ENCODE measurements at places on chromosomes 16 and 17.

GRCh38 chr17:55312852-55313251, 48.1 kb downstream of the HLF start:
- no peak for DNase-seq

- DNase-seq, result peak; percentile 74
Measured at GRCh38 chr17:82528484-82529265, 9.1 kb downstream of the FOXK2 start.

DNA sequence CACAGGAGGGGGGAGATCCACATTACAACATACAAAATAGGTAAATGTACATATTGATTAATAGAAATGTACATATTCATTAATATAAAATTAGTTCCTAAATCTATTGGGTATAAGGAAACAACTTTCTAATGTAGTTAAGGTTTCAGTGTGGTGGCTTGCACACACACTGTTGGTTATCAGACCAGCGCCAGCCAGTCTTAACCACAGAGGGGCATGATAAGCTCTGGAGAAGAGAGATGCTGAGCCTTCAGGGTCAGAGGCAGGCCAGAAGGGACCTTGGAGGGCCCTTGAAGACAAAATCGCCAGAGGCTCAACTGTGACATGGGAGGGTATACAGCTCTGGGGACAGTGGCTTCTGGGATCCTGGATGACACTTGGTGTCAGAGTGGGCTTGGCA, 10.9 kb upstream of the ZFP90 start:
- DNase-seq, result no peak

- DNase-seq, result peak; percentile 86
Measured at GRCh38 chr17:71505200-71505599, 615.6 kb upstream of the SOX9 start.

DNA sequence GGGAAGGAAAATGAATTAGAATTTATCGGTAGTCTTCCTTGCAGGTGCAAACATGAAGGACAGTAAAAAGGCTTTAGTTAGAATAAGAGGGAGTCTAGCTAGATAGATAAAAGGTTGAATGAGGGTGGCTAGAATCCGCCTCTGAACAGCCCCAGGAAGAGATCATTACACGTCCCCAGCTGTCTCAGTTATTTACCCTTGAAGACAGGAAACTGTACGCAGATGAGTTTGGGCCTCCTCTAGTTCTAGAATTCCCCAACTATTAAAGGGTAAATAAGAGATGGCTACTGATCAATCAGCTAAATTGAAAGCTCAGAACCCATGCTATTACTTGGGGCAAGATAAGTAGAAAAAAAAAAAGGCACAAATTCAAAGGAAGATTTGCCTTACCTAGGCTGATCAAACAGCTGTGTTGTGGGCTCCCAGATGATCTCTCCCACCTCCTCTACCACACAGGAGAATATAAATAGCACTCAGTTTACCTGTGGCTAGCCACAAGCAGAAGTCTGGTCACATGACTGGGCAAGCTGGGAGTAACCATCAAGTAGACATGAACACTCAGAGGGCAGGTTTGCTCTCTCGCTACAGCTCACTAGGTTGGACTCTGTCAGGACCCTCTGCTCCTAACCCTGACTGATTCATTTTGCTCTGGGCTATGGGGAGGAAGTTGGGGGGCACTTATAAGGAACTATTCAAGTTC, 17.0 kb downstream of the FAM117A start:
- no peak for DNase-seq

GRCh38 chr17:30532871-30533270, 55.7 kb downstream of the GOSR1 start:
- DNase-seq, result no peak

GRCh38 chr17:67469208-67469980, 92.3 kb downstream of the PITPNC1 start:
- no peak for DNase-seq

- DNase-seq, result no peak
Measured at GRCh38 chr16:84950906-84951305, 60.4 kb downstream of the ZDHHC7 start.

DNA sequence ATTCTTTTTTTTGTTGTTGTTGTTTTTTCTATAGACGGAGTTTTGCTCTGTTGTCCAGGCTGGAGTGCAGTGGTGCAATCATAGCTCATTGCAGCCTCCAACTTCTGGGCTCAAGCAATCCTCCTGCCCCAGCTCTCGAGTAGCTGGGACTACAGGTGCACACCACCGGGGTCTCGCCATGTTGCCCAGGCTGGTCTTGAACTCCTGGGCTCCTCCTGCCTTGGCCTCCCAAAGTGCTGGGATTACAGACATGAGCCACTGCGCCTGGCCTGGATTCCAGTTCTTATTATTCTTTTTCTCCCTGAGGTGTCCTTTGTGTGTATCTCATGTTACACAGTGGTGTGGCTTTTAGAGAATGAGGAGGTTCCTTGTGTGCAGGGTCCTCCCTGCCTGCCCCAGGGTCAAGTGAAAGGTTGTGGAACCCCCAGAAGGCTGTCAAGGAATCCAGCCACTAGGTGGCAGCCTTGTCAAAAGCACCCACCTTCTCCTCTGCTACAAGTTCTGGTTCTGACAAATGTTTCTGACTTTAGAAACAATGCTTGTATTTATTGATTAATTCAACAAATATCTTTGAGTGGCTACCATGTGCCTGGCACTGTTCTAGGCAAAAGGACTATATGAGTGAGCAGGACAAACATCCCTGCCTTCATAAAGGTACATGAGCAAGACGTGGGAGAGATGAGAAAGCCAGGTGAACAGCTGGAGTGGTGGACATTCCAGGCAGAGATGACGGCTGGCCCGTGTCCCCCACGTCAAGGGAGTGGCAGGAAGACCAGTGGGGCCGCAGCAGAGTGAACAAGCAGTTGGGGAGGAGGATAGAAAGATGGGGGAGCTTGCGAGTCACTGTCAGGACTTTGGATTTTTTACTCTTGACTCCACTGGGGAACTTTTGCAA, 112.4 kb downstream of the SPECC1 start:
- DNase-seq, result peak; percentile 62

GRCh38 chr16:55836158-55836611, 3.3 kb upstream of the CES1 start:
- DNase-seq, result no peak

DNA sequence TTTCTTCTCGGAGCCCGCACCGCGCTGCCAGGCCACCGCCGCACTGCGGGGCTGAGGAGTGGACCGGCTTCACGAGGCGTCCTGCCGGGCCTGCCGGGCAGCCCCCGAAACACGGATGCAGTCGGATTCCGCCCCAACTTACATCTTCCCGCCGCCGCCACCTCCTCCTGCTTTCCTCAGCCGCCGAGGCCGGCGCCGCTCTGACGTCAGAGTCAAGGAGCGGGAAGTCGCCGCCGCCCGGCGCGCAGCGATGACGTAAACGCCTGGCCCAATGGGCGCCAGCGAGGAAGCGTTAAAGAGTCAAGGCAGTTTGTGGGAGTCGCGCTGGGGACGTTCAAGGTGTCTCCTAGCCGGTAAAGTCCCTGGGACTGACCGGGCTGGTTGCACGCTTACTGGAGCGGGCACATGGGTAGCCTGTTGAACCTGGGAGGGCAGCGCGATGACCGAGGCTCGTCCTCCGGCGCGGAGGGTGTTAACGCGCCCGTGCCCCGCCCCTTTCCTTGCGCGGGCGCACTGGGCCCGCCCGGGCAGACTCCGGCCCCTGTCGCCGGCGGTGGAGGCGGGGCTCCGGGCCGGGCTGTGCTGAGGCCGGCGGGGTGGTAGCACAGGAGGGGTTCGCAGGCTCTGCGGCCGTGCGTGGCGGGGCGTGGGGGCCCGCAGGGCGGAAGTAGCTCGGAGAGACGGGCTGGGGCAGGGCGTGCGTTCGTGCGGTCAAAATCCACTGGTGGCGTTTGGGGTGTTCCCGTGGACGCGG, at the start of gene RNPS1:
Gene RNPS1 (minus strand): TSS at position 214 of the 754 bp plus-strand sequence. CDS start 3,483 bp downstream, outside the sequence.
- DNase-seq, result peak; percentile 92

GRCh38 chr16:65343556-65343955, 221.7 kb upstream of the CDH11 start:
- no peak for DNase-seq

GRCh38 chr17:17740615-17741348, 59.5 kb downstream of the RAI1 start:
- DNase-seq, result no peak

- peak; percentile 48 for DNase-seq
Measured at GRCh38 chr17:33049781-33050414, 58.3 kb downstream of the SPACA3 start.
